ENCODE measurements at places on chromosomes 13 and 19.

- DNase-seq = no peak
Observed at GRCh38 chr13:98448642-98448928, 128.3 kb downstream of the STK24 start.

DNA sequence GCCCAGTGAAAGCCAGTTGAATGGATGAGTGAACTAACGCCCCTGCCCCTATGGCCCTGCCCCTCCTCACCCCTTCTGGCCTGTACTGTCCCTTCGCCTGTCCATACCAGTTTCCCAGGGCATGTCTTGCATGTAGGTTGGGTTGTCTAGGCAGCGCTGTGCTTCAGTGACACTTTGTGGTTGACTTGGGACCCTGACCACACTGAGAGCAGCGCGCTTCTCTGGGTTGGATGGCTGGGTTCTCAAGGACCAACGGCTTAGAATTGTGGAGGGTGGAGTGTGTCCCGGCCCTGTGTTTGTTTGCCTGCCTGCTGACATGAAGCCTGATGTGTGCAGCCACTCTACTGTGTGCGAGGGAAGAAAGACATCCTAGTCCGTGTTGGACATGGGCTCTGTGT, 15.8 kb downstream of the GATAD2A start:
- DNase-seq = no peak

DNA sequence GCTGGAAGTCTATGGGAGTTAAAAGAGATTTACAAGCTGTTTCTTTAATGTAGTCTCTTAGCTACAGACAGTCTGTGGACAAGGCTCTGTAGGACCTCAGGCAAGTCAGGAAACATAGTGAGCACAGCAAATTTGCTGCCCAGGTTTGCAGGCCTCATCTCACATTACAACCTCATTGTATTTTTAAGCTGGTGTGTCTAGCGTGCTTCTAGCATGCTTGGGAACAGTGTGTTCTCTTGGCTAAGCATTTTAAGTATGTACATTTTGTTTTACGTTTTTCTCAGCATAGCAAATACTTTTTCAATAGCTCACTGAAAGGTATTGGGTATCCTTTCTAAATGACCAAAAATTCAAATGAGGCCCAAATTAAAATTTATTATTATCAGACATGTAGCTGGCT, 113.2 kb downstream of the STARD13 start:
- DNase-seq = no peak

- no peak for DNase-seq
Observed at GRCh38 chr13:79918620-79919019, 422.3 kb downstream of the SPRY2 start.

DNA sequence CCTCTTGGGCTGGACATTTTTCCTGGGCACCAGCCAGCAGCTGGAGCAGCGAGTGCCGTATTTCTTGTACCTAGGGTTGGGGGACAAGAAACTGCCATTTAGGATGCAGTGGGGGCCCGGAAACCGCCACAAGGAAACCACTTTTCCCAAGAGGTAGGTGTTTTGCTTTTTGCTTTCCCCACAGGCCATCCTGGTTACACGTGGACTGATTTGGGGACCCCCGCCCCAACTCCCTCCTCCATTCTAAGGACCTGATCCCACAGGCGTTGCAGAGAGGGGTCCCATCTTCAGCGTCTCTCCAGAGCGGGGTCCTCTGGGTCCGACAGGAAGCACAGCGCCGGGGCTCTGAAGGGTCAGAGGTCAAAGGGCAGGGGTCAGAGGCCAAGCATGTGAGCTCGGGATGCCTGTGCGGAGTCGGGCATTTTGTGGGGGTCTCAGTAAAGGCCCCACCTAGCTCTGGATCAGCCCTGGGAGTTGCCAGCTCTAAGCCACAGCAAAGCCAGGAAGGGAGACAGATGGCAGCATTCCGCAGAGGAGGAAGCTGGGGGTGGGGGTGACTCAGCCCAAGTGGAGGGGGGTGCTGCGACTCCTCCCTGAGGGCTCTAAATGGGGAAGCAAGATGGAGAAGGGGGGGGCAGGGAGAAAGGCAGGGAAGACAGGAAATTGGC, 4.3 kb downstream of the ZGLP1 start:
- no peak for DNase-seq

- no peak for DNase-seq
Observed at GRCh38 chr13:26075498-26075897, 23.7 kb upstream of the SHISA2 start.

GRCh38 chr13:40445557-40445990, 220.9 kb downstream of the FOXO1 start:
- DNase-seq = peak; percentile 5

DNA sequence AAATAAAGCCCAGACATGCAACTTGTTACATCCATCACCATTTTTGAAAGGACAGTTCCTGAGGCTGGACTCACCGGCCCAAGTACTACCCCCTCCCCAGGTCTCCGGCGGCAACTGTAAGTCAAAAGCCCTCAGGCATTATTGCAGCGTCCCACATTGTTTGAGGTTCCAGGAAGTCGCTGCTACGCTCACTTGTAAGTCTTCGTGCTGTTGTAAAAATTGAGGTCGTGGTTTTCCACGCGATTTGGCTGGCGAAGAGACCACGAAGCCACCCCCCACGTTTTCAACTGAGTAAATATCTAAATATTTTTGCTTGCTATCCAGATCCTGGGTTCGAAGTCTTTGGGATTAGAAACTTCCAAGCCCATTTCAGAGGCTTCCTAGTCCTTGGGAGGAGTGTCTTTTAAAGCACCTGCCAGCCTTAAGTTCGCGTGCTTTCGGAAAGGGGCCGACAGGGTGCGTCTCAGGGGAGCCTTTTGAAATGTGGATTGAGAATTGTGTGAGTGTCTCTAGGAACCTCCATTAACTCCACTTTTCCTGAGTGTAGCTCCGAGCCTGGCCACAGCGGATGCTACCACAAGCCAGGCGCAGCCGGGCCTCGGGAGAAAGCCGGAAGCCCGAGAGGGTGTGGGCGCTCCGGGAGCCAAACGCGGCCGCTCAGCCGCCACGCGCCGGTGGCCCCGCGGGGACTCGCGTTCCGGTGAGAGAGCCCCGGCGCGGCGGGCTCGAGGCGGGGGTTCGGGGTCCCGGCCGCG, 434 bp upstream of the FNDC3A start:
- peak; percentile 87 for DNase-seq

- no peak for DNase-seq
Observed at GRCh38 chr13:24100188-24100587, 60.3 kb upstream of the SPATA13 start.

Measured in NCI-H146 (cell line).